ENCODE measurements at places on chromosomes 11 and 22.

DNA sequence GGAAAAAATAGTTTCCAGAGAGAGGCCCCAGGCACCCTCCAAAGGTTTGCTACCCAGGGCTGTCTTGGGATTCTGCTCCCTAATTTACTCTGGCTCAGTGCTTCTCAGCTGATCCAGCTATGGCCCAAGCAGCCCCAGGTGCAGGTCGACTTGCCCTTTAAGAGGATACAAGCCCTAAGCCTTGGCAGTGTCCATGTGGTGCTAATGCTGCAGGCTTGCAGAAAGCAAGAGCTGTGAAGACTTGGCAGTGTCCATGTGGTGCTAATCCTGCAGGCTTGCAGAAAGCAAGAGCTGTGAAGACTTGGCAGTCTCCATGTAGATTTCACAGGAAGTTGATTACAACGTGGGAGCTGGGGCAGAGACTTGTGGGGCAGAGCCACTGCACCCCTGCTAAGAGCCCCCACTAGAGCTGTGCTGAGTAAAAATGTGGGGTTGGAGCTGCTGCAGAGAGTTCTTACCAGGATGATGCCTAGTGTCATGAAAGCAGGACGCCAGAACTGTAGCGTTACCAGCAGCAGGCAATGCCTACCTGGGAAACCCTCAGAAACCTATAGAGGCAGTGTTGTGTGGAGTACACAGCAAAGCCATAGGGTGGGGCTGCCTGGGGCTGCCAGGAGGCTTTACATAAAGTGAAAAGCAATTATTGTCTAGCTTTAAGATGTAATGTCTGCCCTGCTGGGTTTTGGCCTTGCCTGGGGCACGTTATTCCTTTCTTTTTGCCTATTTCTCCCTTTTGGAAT lies 16.1 kb upstream of the OR52K1 start:
- DNase-seq: no peak

DNA sequence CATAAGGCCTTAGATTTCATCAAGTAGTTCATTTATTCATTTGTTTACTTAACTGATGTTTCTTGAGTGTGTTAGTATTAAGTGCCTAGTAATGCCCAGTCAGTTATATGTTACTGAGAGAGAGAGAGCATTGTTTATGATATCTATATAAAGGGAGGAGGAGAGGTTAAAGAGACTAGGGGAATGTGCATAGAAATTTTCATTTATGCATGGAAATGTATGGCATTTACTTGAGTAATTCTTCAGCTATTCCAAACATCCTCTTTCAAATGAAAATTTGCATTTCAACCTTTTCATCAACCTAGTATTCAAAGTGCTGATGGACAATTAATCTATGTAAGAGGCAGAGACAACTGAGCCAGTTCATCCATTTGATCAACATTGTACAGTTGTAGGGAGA lies 199.7 kb downstream of the NELL1 start:
- DNase-seq: no peak

DNA sequence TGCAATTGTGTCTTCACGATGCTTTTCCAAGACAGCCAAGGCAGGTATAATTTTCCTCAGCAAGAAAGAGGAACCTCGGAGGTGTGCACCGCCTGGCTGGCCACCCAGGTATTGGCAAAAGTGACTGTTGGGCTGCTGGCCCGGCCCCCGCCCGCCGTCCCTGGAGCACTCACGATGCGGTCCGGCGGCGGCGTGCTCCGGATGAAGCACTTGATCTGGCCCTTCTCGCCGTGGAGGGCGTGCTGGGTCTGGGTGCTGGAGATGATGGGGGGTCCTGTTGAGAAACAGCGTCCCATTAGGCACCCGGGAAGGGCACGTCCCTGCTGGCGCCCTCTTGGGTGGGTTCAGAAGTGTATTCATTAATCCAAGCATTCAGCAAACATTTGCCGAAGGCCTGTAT lies 84.8 kb downstream of the ST3GAL4 start:
- no peak for DNase-seq

DNA sequence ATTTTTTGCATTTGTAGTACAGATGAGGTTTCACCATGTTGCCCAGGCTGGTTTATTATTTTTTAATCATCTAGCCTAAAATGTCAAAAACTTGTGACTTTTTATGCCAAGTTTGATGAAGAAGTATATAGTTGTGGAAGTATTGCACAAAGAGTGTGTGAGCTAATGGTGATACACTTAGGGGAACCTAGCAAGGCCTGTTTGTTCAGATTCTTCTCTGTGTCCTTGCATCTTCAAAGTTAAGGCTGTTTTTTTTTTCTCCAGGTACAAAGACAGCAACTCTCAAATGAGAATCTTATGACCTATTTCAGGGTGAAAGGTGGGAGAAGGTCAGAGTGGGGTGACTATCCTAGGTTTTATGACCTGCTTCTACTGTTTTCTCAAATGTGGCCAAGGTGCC lies 7.3 kb downstream of the SLCO2B1 start:
- DNase-seq: no peak

DNA sequence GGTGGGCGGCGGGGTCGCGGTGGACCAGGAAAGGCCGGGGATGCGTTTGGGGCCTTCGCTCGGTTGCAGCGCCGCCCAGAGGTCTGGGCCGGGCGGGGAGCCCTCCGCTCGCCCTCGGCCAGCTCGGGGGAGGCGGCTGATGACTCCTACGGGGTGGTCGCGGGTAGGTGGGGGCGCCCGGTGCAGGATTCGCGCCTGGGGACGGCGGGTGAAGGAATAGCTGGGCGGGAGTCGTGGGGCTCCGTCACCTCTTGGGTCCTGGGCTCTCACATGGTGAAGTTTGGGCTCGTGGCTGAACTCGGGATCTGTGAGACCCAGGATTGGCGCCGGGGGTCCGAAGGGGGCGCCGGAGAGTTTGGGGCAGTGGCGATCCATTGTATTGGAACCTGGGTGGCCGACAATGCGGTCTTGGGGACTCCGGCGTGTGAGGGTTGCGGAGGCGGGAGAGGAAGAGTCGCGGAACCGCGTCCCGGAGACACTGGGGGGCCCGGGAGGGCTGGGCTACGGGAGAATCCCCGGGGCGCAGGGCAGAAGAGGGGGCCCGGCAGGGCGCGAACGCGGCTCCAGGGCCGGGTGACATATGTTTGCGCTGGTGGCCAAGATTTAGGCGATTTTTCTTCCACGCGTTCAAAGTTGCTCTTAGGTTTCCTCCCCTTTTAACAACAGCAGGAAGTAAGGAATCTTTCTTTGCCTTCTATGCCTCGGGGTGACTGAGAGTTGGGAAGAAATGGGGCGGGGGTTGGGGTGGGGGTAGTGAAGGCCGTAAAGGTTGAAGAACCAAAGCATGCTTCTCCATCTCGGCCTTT lies 935 bp downstream of the QSER1 start:
- DNase-seq: peak; percentile 23

- no peak for DNase-seq
Measured at GRCh38 chr11:134020598-134020997, 48.3 kb upstream of the JAM3 start.

- DNase-seq: no peak
Measured at GRCh38 chr11:95435192-95435591, 204.2 kb upstream of the SESN3 start.

GRCh38 chr11:10432971-10433370 lies 22.1 kb upstream of the AMPD3 start:
- no peak for DNase-seq

DNA sequence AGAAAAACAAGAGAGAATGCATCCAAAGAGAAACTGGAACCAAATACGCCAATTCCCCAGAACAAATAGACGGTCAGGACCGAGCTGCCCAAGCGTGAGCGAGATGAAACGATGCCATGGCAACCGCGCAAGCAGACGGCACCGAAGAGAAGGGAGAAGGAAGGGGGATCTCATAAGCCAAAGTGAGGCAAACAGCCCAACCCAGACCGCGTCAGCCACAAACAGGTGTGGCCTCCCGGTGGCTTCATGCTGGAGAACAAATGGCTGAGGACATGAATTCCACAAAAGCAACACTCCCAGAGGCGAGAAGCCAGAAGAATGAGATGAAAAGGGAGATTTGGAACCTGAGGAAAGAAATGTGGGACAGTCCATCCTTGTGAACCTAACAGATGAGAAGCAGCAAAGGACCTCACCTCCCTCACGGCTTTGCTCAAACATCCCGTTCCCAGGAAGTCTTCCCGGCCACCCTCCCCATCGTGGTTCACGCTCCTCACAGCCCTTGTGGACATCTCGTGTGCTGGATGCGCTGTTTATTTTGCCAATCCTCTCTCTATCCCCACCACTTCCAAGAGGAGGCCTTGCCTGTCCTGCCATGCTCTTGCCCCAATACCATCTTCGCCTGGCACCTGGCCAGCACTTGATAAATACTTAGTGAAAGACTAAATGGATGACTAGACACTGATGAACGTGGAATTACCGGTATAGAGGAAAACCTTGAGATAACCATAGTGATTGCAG lies 89.1 kb upstream of the RTL6 start:
- DNase-seq: no peak

DNA sequence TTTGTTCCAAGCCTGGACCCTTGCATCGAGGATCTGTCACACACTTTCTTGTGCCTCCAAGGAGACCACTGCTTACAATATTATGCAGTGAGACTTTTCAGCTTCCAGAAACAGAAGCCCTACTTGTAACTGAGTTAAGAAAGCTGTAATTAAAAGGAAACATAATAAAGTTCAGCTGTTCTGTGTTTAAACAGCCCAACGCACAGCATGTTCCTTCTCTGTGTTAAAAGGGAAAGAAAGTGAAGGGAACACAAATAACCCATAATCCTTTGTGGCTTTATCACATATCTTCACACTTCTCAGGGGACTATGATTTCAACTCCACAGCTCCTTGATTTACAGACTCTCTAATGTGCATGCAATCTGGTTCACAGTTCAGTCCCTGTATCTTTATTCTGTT lies 200.3 kb upstream of the MTNR1B start:
- DNase-seq: no peak

DNA sequence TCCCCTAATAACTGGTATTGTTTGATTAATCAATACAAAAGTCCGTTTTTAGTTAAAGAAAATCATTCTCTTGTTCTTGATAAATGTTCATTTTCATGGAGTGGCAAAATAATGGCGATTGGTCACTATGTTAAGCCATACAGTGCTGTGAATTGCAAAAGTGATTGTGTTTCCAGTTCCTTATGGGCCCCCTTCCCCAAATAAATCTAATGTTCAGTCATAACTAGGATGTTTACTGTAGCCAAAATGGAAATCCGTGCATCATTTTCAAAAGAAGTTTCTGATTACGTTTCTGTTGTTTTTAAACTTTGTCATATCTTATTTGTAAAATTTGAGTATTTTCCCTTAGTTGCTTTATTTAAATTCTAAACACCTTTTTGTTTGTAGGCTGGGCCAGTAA lies 845 bp downstream of the RBM7 start:
- no peak for DNase-seq

GRCh38 chr11:3604167-3604566 lies 37.6 kb downstream of the ART5 start:
- DNase-seq: no peak
